ENCODE measurements at places on chromosomes 13 and 19. TPM values are rescaled to one million over a fixed set of nuclear protein-coding genes. Genes with fewer than 3 reads are reported as not detected.

The KLK12 gene
- not detected for total RNA-seq

The ZIC2 gene
- total RNA-seq: 1.6 TPM

- DNase-seq: no peak
These were observed 10.4 kb upstream of the KLK15 start for GRCh38 chr19:50843701-50844221.

The C19orf38 gene
- total RNA-seq: 0.71 TPM

DNA sequence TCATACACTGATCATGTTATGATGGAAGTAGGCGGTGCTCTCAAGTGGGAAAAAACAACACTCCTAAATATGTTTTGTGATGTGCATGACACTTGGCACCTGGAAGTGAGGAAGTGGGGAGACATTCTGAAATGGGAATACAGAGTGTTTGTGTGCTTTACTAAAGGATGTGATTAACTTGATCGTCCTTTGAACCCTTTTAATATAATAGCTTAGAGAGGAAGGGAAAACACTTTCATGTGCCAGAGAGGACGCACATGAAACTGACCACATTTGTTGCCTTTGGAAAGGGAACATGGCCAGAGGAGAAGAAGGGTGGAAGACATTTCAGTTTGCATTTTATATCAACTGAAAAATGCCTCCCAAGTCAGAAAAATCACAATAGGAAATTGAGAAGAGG lies 31.4 kb downstream of the SMAD9 start:
- DNase-seq: no peak

DNA sequence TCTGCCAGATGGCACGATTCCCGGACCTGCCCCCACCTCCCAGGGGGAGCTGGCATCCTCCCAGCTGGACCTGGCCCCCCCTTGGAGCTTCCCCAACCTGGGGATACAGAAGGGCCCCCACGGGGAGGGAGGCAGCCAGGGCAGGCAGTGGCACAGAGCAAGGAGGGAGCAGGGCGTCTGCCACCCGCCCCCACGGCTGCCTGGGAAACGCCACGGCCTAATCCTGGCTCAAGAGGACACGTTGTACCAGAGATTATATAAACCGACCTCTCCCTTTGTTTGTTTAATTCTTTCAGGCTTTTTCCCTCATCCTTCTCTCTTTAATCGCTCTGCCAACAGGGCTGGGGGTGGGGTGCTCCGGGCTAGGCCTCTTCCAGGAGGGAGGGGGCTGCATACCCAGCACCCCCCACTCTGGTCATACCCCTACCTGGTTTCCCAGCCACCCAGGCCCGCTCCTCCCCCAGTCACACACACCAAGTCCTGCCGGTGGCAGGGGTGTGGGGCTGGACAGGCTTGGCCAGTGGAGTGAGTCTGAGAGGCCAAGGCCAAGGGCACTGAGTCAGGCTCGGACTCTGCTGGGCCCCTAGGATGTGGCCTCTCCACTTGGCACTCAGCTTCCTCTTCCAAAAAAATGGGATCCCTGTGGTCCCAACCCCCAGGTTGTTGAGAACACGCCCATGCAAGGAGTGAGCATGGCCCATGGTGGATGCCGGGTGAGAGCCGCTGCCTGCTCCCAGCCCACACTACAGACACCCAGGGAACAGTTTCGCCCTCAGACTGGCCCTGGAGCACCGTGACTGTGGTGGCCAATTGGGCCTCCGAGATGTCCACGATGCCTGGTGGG lies 29.5 kb upstream of the NFIC start:
- DNase-seq: no peak

The HOOK2 gene
- total RNA-seq: 4.9 TPM

The CYP2F1 gene
- total RNA-seq: not detected

- peak; percentile 43 for DNase-seq
These were observed 39.2 kb downstream of the TSSK6 start for GRCh38 chr19:19475849-19476828.

GRCh38 chr19:18309525-18310064 lies 13.3 kb downstream of the LSM4 start:
- DNase-seq: no peak

The ZGLP1 gene
- 0.08 TPM for total RNA-seq

The ARHGEF1 gene
- total RNA-seq: 18.9 TPM

DNA sequence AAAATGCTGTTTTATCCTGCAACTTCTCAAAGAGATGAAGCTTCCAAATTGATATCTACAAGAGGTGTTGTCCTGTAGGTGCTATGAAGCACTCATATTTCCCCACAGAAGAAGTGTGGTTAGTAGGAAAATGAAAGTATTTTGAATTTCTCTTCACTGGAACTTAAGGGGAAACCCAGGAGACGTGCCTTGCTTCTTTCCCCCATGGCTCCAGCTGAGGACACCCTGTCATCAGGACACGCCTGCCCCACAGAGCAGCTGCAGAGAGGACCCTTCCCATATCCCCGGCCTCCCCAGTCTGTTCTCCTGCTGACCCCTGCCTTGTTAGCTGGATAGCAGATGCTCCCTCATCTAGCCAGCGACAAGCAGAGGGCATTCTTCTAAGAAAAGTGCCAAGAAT lies 371.3 kb downstream of the COG6 start:
- DNase-seq: no peak

- DNase-seq: no peak
These were observed 14.4 kb upstream of the EHD2 start for GRCh38 chr19:47698631-47699359.

The SLC44A2 gene
- 3.1 TPM for total RNA-seq

GRCh38 chr19:2291185-2291751 lies 9.3 kb upstream of the PEAK3 start:
- DNase-seq: no peak
